ENCODE measurements at places on chromosomes 12 and 14. TPM values are rescaled to one million over a fixed set of nuclear protein-coding genes. Genes with fewer than 3 reads are reported as not detected.
A peak's percentile ranks its signal among the peaks of the same experiment; 100 is the strongest.

- DNase-seq: no peak
Measured at GRCh38 chr12:58537278-58537677, 383.0 kb downstream of the LRIG3 start.

- no peak for DNase-seq
Measured at GRCh38 chr12:51183816-51184215, 10.9 kb upstream of the TFCP2 start.

DNA sequence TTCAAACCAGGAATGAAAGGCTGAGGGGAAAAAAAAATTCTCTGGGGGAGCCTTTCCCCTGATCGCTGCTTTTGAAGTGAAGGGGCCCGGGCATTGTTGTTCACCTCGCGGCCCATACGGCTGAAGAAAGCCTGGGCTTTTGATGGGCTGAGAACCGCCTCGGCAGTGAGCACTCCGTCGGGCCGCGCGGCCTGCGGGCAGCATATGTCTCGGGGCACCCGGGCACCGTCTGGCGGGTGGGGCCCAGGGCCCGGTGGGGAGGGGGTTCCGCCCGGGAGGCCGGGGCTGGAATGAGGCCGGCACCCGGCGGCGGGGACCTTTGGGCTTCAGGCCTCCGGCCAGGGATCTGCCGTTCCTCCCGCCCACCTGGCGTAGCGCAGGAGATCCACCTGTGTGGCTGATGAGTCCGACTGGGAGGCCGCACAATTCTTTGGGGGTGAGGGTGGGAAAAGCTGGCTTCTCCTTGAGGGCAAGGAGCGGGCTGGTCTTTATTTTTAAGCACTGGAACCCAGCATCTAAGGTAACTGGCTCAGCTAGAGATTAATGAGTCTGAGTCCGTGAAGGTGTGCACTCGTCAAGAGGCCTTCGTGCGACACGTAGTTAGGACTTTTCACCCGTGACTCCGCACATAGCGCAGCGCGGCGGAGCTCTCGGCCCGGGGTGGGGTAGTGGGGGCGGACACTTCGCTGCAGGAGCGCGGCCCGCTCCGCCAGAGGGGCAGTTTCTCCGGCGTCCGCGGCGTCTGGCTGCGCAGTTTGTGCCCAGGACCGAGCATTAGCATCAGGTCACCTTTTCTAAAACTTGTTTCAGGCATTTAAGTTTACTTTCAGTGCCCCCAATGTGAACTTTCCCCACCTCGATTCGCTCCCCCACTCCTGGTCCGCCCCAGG lies 10.6 kb downstream of the FOXA1 start:
- no peak for DNase-seq

DNA sequence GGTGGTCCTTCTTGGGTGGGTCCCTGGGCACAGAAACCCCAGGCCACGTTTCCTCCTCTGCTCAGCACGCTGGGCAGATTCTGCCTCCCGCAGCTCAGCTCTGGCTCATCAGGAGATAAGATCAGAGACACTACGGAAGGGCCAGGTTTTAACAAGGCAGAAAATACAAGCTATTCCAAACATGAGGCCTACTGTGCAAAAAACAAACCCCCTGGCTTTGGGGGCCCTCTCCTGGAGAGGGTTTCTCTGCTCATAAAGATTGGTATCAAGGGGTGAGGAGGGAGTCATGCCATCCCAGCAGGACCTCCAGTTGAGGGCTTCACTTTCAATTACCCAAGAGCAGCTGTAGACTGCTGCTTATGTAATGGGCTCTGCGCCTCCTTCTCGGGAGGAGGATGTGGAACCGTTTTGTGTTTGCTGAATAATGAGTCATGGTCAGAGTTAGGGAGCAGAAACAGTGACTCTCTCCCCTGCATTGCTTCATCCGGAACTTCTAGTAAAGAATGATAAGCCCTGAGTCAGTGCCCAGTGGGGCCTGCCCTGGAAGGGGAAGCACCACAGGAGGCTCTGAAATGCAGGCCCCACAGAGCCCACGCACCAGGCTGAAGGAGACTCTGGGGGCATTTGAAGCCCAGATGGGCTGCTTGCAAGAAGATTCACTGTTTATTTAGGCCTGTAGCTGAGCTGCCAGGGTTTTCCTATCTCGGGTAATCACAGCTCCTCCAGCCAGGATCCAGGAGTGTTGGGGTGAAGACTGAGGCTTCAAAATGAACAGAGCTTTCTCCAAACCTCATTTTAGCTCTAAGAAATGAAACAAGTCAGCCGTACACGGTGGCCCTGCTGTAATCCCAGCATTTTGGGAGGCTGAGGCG lies 79.3 kb downstream of the SSPN start:
- no peak for DNase-seq

DNA sequence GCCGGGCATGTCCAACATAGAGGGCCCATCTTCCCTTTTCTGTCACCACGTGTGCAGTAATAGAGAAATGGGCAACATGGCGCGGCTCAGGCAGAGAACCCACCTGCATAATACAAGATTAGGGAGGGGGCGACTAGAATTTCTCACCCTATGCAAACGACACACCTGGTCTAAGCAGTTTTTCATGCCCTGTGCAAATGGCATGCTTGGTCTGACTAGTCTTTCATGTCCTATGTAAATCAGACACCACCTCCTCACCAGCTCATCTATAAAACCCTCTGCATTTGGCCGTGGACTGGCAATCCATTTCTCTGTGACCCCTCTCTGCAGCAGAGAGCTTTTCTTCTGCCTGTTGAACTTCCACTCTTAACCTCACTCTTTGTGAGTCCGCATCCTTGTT lies 180.2 kb upstream of the PZP start:
- no peak for DNase-seq

DNA sequence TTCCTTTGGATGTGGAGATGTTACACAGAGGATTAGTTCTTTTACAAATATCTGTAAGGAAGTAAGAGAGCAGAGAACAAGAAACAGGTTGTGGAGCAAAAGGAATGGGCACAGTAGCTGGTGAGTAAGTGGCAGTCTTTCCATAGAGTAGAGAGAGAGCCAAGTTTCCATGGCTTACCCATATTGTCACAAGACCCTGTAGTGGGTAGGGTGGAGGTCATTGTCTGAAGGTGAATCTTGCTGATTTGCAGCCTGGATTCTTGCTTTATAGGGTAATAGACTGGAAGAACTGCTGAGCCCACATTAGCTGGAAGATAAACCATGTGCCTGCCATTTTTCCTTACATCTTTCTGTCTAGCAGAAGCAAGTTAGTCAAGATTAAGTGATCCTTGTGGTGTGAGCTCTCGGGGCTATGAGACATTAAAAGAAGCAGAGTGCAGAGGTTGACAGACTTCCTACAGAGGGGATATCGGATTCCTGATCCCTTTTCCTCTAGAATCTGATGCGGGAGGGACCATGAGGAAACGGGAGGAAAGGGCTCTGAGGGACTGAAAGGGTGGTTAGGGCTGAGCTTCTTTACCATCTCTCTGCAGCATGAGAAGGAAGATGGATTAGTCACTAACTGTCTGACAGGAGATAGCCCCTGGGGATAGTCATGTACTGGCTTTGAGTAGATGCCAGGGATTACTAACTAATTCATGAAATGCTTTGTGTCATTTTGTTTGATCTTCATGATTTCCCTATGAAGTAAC lies 44.0 kb upstream of the LRTM2 start:
- DNase-seq: no peak

DNA sequence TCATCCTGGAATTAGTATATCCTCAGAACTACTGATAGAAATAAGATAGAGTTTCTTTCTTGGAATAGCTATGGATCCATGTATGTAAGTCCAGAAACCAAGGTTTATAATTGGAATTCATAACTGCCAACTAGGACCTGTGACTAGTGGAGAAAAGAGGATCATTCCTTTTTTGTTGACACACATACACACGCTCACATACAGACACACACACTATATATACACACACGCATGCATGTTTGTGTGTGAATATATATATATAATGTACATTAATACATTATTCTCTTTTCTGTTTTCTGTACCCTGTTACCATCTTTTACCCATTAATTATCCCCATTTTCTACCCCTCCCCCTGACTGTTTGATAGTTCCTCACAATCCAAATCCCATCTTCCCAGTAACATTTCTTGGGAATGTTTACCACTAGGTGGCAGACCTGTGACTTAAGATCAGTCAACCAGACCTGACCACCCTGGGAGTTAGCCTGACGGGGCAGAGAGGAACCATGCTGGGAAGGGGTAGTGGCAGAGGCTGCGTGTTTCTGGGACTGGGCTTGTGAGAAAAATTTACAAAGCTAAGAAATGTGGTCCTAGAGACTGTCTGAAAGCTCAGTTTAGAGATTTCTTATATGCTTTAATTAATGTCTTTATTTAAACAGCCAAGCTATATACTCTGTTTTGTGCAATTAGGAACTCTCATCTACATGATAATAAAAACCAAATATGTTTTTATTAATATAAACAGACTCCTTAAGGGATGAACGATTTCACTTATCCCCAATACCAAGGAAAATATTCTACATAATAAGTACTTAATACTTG lies 308.0 kb downstream of the PPFIA2 start:
- no peak for DNase-seq

DNA sequence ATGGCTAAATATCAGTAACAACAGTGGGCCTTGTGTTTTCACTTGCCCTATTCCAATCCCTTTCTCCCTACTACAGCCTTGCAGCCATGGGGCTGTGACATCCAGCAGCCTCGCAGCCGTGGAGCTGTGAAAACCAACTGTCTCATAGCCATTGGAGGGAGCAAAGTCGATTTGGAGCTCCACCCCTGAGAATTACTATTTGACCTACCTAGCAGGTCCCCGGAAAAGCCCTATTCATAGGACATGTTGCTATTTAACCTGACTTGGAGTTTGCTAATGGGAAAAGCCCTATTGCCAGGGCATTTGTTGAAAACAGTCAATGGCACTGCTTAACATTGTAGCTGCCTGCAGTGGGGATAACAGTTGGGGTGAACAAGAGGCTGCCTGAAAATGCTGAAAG lies 33.3 kb downstream of the ERG28 start:
- DNase-seq: no peak

- DNase-seq: no peak
Measured at GRCh38 chr12:42019746-42020145, 124.9 kb downstream of the GXYLT1 start.

GRCh38 chr14:65846196-65846868 lies 433.8 kb downstream of the FUT8 start:
- DNase-seq: peak; percentile 73

- no peak for DNase-seq
Measured at GRCh38 chr12:130956009-130956408, 2.3 kb downstream of the ADGRD1 start.

DNA sequence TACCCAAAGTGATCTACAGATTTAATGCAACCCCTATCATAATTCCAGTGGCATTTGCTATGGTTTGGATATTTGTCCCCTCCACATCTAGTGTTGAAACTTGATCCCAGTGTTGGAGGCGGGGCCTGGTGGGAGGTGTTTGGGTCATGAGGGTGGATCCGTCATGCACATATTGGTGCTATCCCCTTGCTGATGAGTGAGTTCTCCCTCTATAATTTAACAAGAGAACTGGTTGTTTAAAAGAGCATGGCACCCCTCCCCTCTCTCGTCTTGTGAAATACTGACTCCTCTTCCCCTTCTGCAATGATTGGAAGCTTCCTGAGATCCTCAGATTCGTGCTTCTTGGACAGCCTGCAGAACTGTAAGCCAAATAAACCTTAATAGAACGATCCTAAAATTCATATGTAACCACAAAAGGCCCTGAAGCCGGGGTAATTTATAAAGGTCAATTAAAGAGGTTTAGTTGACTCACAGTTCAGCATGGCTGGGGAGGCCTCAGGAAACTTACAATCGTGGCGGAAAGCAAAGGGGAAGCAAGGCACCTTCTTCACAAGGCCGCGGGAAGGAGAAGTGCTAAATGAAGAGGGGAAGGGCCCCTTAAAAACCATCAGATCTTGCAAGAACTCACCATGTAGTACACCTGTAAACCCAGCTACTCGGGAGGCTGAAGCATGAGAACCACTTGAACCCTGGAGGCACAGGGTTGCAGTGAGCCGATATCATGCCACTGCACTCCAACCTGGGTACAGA lies 41.2 kb downstream of the SLC39A9 start:
- DNase-seq: no peak

GRCh38 chr12:116962783-116963356 lies 52.1 kb downstream of the FBXW8 start:
- no peak for DNase-seq

GRCh38 chr12:77072833-77073495 lies 7.6 kb upstream of the E2F7 start:
- DNase-seq: no peak

DNA sequence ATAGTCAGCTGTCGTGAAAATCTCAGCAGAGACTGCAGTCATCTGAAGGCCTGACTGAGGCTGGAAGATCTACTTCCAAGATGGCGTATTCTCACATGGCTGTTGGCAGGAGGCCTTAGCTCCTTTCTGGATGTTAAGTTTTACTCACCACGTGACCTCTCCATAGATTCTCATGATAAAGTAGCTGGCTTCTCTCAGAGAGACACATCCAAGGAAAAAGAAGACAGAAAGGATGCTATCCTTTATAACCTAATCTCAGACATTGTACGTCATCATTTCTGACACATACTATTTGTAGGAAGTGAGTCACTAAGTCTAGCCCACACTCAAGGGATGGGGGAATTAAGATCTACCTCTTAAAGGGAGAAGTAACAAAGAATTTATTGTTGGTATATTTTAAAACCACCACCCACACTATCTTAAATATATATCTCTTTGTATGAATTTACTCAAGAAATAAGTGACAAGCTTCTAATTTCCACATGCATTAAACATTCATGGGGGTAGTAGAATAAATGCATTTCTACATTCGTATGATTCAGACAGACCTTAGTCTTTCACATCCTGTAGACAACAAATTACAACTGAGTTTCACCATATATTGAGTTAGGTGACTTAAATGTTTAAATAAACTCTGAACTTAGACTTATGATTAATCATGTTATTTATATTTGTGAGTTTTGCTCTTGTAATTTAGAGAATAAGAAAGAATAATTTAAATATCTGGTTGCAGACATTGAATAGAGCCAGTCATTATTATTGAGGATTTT lies 411.0 kb downstream of the LRIG3 start:
- DNase-seq: no peak

GRCh38 chr14:80780500-80780899 lies 161.0 kb downstream of the CEP128 start:
- DNase-seq: no peak

DNA sequence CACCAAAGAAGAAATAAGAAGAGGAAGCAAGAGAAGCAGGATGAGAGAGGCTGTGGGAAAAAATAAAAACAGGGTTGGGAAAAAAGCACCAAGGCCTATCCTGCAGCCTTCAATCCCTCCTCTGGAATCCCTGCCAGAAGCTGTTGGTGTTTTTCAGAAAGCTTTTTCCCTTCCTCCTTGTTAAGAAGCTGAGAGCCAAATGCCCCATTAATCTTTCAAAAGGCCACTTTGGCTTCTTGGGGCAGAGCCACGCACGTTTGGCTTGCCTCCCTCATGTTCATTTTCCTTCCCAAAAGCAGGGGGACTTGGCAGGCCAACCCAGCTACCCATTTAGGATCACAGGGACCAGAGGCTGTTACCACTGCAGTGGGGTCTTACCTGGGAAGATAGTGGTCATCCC lies 365.3 kb downstream of the NUAK1 start:
- DNase-seq: no peak

The CBLN3 gene
- 3.3 TPM for total RNA-seq

The TAS2R50 gene
- 0.72 TPM for total RNA-seq

The LMNTD1 gene
- not detected for total RNA-seq

The SLC25A47 gene
- not detected for total RNA-seq

The GRIN2B gene
- total RNA-seq: not detected

The GYS2 gene
- total RNA-seq: not detected

All from naive thymus-derived CD4-positive, alpha-beta T cell (primary cell).